Stimulated activated naive CD8-positive, alpha-beta T cell treated with anti-CD3 and anti-CD28 coated beads, Interleukin-15, Interleukin-2, amounts not matched to agents 100 U/mL and 50 U/mL, for 24 hours (primary cell): ENCODE measurements at places on chromosomes 13 and 19.
A peak's percentile ranks its signal among the peaks of the same experiment; 100 is the strongest.

- peak; percentile 55 for DNase-seq
Measured at GRCh38 chr13:41222259-41222852, 28.0 kb upstream of the KBTBD7 start.

- DNase-seq: no peak
Measured at GRCh38 chr13:95553581-95554385, 1.3 kb downstream of the CLDN10 start.

DNA sequence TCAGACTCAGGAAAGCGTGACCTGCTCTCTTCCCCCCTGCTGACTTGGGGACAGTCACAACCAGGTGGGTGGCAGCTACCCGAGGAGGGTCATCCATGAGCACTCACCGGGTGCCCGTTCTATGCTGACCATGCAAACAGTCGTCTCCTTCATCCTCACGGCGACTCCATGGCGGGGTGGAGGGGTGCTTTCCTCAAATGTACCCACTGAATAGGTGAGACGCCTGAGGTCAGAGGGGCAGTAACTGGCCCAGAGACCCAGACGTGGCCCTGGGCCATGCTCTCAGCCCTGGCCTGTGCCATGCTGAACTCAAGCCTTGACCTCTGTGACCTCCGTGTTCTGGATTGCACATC is 59.2 kb upstream of the TPM4 start:
- no peak for DNase-seq

DNA sequence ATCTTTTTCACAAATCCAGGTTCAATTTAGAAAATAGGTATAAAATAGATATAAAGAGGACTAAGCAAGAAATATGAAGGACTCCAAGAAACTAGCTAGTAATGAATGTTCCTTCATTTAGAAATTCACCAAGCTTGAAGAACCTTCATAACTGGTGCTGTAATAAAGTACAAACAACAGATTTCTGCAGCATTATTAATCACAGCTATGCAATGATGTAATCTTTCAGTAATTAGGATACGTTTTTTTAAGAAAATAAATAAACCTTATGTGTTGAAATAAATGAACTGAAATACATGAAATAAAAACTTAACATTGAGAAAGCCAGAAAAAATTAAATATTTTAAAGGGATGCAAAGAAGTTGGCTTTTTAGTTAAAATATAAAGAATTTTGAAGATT is 236.1 kb downstream of the RGCC start:
- DNase-seq: no peak

GRCh38 chr13:35600137-35600536 is 123.6 kb upstream of the MAB21L1 start:
- no peak for DNase-seq

- peak; percentile 94 for DNase-seq
Measured at GRCh38 chr19:2171349-2172145, 7.8 kb downstream of the DOT1L start.

GRCh38 chr13:113748862-113749451 is 10.1 kb upstream of the TMEM255B start:
- no peak for DNase-seq

GRCh38 chr19:10026744-10027143 is 13.5 kb downstream of the RDH8 start:
- DNase-seq: no peak

DNA sequence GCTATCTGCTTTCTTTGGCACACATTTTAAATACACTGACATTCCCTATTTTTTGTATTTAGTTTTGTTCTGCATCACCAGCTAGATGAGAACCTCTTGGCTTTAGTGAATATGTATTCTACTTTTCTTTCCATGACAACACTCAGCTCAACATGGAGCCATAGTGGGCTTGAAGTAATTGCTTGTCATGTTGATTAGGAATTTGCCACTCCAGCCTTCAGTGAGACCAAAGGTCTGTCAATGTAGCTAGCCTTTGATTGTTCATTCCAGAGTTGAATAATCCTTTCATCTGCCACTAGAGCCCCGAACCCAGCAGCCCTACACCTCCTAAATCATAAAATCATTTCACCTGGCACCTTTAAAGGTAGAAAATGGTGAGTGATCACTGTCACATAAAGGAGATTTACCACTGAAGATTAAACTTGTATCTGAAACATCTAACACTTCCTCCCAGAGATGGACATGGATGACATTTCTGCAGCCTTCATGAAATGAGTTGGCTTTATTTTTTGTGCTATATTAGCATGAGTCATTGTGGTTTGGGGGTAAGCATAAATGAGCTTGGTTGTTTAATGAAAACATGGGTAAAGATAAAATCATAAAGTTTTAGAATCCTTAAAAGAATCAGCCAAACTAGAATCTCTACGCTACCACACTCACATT is 29.2 kb upstream of the GARRE1 start:
- no peak for DNase-seq

GRCh38 chr13:52070929-52071523 is 46.5 kb downstream of the UTP14C start:
- DNase-seq: peak; percentile 5

DNA sequence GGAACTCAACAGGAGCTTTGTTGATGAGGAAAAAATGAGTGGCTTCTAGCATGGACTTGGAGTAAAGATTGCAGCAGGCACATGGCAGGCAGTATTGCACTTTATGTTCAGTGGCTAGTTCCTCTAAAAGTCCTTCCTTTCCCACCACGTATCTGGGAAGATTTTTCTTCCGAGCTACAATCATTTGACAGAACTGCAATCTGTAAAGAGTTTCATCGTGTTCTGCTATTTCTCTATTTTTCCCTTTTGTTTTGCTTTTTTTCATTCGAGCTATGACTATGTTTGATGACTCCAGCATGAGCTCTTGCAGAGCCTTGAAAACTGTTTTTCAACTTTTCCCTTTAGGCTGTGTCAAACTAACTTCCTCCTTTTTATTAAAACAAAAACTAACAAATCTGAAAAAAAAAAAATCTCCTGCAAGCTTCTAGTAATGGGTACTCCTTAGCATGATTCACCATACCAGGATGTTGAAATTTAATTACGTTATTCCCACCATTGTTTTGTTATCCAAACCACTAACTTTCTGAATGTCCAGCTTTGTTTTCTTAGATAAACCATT is 12.3 kb downstream of the CLDN10 start:
- DNase-seq: no peak

DNA sequence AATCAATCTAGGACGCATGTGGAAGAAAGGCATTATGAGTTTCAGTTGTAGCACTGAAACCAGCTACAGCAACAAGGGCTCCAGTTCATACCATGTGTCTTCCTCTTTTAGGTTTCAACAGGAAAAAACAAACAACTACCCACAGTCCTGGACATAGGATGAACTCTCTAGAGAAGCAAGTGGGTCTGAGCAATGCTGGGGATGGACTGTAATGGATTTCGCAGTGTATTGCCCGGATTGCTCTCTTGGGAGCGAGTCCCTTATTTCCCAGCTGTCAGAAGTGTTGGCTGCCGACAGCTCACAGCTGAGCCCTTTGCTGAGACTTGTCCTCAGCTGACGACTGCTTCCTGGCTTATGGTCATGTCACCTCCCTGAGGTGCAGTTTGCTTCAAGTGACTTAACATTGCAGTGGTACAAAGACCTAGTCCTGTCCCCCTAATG is 12.1 kb upstream of the MYCBP2 start:
- DNase-seq: no peak

GRCh38 chr19:46514589-46515289 is 19.1 kb upstream of the PNMA8B start:
- no peak for DNase-seq

- DNase-seq: no peak
Measured at GRCh38 chr13:33004511-33004910, 11.7 kb upstream of the KL start.

GRCh38 chr13:98089246-98089645 is 53.6 kb upstream of the FARP1 start:
- no peak for DNase-seq

DNA sequence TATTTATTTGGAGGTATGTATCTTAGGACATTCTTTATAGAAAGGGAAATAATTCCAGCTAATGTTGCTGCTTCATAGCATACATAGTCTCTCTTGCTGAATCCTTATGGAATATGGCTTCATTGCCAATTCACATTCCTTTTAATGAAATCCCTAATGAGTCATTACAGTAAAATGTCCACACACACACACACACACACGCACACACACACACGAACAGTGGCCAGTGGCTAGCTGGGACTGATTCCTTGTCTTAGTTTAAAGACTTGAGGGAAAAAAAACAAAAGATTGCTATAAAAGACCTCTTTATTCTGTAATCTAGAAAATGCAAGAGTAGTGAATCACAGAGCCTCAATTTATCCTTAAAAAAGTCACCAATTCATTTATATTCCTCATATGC is 301.6 kb downstream of the SLITRK6 start:
- no peak for DNase-seq

GRCh38 chr13:112693831-112694497 is 4.1 kb downstream of the ATP11A start:
- DNase-seq: no peak

GRCh38 chr19:51027126-51027806 is 850 bp upstream of the KLK11 start:
- no peak for DNase-seq

GRCh38 chr19:42333975-42334696 is 8.7 kb downstream of the MEGF8 start:
- no peak for DNase-seq

GRCh38 chr13:36418022-36418805 is 14.1 kb upstream of the CCNA1 start:
- no peak for DNase-seq

GRCh38 chr19:17950310-17951156 is 16.4 kb upstream of the KCNN1 start:
- peak; percentile 60 for DNase-seq

GRCh38 chr13:90793261-90793820 is 554.1 kb upstream of the MIR17HG start:
- no peak for DNase-seq

GRCh38 chr19:49149652-49150105 is 5.5 kb downstream of the HRC start:
- DNase-seq: no peak

DNA sequence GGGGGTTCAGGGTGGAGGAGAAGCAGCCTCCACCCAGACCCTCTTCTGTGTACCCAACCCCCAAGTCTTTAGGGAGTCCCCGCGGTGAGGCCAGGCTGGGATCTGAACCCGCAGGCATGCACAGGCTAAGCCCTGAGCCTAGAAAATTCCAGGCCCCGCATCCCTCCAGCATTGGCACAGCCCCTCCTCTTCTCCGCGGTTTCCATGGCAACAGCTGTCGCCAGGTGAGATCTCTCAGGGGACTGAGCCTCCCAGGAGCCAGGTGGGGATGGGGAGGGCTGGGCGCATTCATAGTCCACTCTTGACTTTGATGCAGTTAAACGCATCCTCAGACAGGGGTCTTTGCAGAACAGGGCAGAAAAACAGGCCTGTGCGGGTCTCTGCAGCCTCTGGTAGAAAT is 48.3 kb upstream of the USP29 start:
- no peak for DNase-seq

GRCh38 chr13:73859841-73860240 is 274.4 kb downstream of the KLF12 start:
- no peak for DNase-seq

DNA sequence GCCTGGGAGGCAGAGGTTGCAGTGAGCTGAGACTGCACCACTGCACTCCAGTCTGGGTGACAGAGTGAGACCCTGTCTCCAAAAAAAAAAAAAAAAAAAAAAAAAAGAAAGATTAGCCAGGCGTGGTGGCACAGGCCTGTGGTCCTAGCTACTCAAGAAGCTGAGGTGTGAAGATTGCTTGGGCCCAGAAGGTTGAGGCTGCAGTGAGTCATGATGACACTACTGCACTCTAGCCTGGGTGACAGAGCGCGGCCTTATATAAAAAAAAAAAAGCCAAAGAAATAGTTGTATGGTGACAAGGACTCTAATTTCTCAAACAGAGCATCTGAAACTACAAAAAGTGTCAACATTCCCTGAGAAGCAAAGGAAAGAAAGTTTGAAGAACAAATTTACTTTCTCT is 3.4 kb downstream of the PBX4 start:
- peak; percentile 49 for DNase-seq

DNA sequence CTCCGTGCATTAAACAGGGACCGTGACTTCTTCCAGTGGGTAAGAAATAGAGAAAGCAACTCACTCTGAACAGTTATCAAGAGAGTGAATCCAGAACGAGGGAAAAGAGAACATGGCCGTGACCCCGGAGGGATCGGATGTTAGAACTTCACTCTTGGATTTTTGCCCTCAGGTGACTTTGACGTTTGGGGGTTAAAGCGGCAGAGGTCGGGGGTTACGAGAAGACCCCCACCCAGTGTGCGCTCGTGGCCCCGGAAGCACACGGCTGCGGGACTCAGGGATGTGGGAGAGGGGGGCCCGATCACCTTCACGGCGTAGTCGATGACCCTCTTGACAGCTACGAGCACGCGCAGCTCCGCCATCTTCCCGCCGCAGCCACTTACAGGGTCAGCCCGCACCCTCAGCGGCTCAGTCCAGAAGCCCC is at the start of gene ETFB:
Gene ETFB, minus strand, starts transcription at position 424 of the 424 bp plus-strand sequence. Its CDS starts 62 bp downstream, at position 362.
- DNase-seq: no peak
